ENCODE measurements at places on chromosomes 2 and 18. TPM values are rescaled to one million over a fixed set of nuclear protein-coding genes. Genes with fewer than 3 reads are reported as not detected.

DNA sequence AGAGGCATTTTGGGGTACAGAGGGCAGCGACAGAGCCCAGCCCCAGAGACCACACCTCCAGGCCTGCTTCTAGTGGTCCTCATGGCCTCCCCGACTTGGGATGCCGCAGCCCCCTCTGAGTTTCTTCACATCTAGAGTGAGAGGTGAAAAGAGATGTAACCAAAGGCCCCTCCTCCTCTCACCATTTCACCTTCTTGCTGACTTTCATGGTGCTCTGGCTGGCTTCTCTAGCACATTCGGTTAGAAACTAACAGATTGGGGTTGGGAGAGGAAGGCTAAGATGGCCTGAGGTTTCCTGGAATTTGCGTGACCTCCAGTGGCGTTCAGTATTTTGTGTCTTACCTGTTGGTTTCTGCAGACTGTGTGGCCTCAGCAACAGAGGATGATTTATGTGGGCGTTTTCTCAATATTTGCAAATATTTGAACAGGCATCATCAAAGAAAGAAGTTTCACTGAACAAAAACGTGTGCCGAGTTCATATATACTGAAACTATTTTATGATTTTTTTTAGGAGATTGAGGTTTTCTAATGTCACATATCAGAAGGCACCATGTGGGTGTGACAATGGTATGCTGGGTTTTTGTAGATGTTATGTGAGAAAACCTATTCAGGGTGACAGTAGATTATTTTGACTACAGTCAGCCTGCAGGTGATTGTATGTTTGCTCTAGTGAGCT lies 69.9 kb upstream of the BCL2L11 start:
- no peak for DNase-seq

The SH3RF3 gene
- total RNA-seq = 0.46 TPM

GRCh38 chr18:46247942-46248341 lies 143.8 kb downstream of the HAUS1 start:
- no peak for DNase-seq

The DLX1 gene
- not detected for total RNA-seq

GRCh38 chr18:303607-304006 lies 35.8 kb upstream of the THOC1 start:
- DNase-seq = no peak

- DNase-seq = no peak
These were observed 2.7 kb upstream of the BCL11A start for GRCh38 chr2:60556175-60556574.

DNA sequence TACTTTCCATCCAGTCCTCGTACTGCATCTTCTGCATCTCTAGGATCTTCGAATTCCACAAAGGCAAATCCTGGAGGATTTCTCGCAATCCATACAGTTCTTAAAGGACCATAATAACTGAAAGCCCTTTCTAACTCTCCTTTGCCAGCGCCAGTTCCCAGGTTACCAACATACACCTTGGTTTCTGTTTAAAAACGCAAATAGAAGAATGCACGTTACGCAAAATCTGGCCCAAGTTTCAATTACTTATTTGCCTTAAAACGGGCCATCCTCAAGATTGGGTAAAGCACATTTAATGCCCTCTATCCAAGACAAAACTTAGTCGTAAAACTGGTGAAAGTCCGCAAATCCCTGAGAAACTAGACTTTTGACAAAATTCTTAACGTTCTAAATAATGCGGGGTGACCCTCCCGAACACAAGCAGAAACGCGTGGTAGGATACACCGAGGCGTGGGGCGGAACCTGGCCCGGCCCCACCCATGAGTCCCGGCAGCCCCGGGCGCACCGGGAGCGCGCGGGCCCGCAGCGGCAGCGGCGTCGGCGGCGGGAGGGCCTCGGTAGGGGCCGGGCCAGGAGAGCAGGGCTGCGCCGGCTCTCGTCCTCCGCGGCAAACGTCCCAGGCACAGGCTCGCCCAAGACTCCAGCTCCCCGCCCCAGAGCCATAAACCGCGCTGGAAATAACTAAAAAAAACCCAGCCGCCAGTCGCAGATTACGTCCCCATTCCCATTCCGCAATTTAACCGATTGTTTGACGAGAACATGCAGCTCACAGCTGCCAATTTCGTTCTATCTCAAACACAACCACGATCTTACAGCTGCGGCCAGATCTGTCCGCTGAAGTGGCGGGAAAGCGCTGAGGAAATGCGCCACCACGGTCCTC lies 910 bp downstream of the SRSF7 start:
- DNase-seq = no peak

DNA sequence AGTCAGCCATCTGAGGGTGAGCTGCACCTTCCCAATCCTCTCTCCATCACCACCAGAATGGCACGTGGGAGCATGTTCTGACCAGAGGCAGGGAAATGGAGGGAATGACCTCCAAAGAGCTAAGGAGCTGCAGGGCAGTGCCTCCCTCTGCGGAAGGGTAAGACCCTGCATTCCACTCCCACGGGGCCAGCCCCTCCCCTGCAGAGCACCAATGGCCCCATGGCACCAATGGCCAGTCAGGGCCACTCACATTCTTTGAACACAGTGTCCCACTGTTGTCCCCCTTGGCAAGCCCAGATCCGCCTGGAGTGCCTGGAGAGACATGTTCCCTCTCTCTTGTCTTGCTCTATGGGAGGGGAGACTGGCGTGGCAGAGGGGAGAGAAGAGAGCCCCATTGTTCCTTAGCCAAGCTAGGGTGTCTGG lies 164.4 kb downstream of the TNS1 start:
- DNase-seq = no peak

DNA sequence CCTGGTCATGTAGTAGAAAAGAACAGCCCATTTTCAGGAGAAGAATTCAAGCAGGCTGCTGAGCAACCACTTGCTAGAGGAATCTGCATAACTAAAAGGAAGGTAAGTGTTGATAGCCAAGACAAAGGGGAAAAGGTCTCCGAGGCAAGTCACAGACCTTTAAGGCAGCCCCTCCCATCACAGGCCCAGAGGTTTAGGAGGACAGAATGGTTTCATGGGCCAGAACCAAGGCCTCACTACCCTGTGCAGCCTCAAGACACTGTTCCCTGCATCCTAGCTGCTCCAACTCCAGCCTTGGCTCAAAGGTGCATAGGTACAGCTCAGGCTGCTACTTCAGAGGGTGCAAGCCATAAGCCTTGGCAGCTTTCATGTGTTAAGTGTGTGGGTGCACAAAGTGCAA lies 238.6 kb upstream of the CYP26B1 start:
- DNase-seq = no peak

The ABCB11 gene
- not detected for total RNA-seq

DNA sequence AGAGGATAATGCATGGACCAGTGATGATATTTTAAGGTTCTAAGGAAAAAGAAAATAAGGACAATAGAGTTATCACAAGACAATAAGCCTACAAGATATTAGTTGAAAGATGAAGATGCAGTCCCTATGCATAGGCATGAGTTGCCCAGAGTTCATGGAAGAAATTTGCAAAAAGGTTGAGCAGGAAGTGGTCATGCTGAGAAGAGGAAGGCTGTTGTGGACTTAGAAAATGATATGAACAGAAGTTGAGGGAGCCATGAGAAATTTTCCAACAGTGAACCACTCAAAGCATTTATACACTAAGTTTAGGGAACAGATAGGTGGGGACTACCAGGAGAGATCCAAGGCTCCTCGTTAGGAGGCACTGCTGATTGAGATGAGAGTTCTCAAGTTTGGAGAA lies 3.5 kb downstream of the OSBPL6 start:
- no peak for DNase-seq

- DNase-seq = no peak
These were observed 55.6 kb upstream of the ACMSD start for GRCh38 chr2:134782792-134783191.

DNA sequence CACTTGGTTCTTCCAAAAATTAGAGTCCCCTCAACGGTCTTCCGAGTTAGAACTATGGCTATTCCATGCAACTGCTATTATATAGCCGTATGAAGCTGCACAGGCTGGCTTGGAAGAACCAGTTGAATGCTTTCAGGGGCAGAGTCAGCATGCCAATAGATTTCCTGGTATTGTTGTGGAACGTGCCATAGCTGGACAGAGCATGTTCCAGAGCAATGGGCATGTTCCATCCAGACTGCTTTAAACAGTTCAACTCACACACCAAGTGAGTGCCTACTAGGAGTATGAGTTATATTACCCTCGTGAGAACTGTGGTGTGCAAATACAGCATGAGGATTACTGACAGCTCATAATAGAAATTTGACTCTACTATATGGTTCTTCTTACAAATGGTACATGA lies 682.0 kb downstream of the SATB2 start:
- DNase-seq = no peak

DNA sequence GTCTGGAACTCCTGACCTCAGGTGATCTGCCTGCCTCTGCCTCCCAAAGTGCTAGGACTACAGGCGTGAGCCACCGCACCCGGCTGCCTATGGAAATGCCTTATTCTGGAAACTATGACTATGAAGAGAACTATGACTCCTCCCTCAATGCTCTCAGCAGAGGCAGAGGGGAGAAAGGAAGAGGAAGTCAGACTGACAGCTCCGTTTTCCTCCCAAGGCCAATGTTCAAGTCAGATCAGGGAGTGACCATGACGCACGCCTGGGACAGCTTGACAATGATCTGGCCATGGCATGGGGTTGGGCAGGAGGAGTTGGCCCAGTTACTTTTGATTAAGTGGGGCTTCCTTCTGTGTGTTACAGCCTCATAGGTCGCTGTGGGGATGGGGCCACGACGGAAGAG lies 44.3 kb upstream of the MRPL33 start:
- DNase-seq = no peak

- no peak for DNase-seq
These were observed 24.0 kb downstream of the CERKL start for GRCh38 chr2:181632733-181633401.

GRCh38 chr18:33316146-33316587 lies 124.4 kb downstream of the CCDC178 start:
- DNase-seq = peak; percentile 83

The NGEF gene
- 1.9 TPM for total RNA-seq

DNA sequence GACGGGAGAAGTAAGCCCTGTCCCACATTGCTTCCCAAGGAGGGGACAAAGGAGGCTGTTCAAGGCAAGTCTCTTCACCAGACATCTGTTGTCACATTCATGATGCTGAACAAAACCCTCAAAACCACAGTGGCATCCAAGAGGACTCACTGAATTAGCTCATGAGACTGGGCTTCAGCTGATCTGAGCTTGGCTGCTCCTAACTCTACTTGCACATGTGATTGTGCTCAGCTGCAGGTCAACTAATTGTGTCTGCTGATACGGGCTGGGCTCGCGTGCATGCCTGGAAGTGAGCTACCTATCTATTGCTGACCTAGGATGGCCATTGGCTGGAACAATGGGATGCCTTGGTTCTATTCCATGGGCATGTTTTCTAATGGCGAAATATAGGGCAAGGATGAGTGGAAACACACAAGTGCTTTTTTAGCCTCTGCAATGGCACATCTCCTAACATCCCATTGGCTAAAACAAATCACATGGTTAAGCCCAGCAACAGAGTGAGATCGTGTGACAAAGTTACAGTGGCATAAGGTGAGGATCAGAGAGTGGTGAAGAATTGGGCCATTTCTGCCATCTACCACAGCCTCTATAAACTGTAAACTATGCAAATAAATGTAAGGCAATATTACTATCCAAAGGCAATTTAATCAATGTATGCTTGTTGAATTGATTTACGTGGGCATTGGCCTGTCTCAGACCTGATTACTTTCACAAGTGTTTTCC lies 52.9 kb upstream of the CAPN13 start:
- DNase-seq = no peak

GRCh38 chr2:26612034-26612433 lies 29.1 kb downstream of the CIB4 start:
- no peak for DNase-seq

The ABHD1 gene
- total RNA-seq = 0.31 TPM

- DNase-seq = no peak
These were observed 13.6 kb upstream of the NARS1 start for GRCh38 chr18:57635003-57635822.

The CFAP65 gene
- 0.18 TPM for total RNA-seq

DNA sequence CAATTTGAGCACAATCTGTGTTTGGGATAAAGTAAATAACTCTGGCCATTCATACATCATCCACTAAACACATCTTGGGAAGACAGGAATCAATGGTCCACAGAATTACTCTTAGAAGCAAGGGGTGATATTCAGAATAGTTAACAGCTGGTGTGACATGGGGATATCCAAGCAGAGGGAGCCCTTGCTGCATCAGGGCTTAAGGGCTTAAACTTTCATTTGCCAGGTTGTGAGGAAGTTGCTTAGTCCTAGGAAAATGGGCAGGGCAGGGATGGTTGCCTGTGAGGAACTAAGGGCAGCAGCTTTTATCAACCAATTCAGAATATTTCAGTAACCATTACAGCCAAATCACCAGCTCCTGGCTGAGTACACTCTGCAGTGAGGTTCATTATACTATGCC lies 2.0 kb upstream of the ITGA6 start:
- DNase-seq = no peak

DNA sequence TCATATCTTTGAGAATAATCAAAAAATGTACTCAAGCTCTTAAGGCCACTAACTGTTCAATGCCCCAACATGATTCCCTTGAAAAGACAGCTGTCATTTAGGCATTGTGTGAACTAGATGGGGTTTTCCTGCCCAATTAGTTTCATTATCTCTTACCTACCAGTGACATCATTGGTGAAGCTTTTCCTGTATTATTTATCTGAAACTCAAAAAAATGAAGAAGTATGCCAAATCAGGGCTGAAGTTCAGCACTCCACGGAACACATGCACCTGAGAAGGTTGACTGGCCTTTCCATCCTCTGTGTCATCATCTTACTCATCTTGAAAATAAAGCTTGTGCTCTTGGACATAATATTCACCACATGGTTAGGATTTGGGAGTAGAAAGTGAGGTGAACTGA lies 126.4 kb downstream of the TXNL1 start:
- no peak for DNase-seq

The NEURL3 gene
- not detected for total RNA-seq

DNA sequence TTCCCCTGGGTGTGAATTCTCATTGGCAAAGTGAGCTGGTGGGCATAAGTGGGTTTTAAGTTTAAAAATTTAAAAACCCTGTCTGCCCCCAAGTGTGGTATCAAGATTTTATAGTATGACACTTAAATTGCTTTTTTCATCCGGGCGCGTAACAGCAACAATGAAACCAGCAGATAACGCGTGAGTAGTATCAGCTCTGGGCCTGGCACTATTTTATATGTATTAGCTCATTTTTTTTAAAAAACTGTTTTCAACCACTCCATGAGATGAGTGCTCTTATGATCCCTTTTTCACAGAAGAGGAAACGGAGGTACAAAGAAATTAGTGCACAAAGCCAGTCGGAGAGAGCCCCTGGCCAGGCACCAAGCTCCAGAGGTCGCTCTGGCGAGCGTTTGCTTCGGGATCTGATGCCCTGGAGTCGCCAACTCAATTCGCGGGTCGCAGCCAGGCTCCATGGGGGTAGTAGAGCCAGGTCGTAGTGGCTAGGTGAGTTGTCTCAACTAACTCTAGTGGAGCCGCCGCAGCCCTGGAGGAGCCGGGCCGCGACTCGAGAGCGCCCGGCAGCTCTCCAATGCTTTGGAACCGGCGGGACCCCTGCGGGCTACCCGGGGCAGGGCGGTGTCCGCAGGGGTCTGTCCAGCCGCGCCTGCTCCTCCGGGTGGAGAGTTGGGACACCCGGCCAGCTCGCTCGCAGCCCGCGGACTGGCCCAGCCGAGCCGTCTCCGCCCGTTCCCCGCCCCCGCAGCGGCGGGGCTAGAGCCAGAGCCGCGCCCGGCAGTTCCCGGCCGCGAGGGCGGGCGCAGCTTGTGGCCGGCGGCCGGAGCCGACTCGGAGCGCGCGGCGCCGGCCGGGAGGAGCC lies at the start of gene IL1R1:
IL1R1 (plus strand) TSS at position 777 of the 859 bp plus-strand sequence. CDS start 14,979 bp downstream, outside the sequence.
- peak; percentile 57 for DNase-seq

GRCh38 chr2:225052703-225053102 lies 10.4 kb upstream of the DOCK10 start:
- DNase-seq = no peak

The ASB18 gene
- total RNA-seq = not detected

The FEV gene
- total RNA-seq = not detected

GRCh38 chr2:184322615-184323014 lies 275.7 kb upstream of the ZNF804A start:
- no peak for DNase-seq
